HCT116 (cell line): ENCODE measurements at places on chromosomes 12 and 14.
A peak's percentile ranks its signal among the peaks of the same experiment; 100 is the strongest.

DNA sequence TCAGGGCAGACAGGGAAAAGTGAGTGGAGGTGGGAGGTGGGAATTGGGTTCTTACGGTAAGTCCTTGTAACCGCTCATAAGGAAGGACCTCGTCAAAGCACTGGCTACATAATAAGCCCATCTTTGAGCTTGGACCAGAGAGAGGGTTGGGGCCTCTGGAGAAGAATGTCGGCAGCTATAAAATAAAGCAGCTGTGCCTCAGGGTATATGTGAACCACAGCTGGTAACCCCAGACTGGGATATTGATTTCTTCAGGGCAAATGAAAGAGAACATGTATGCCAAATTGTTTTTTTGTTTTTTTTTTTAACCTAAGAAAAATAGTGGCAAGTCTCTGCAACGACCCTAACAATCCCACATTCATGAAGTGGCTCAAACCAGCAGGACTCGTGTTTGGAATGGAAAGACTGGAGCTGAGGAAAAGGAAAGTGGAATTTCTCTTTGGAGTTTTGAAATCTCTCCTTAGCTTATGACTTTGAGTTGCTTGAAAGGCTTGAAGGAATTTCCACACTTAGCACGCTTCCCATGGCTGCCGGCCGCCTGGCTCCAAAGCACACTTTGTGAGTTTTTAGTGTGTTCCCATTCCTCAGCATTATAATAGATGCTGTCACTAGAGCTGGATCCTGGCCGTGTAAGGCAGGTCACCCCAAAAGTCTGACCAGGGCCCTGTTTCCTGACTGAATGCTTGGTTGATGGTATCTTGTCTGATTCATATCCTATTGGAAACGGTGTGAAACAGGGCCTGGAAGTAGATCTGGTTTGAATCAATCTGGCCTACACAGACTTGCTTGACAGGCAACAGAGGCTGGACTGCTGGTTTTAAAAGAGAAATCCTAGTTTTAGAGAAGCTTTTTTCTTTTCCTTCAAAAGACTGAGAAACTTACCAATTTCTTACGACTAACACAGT is 244.7 kb downstream of the MSRB3 start:
- no peak for DNase-seq
- peaks cover 84% of the 10 kb centered on the region for H3K4me1 ChIP-seq
- no peaks in the 10 kb centered on the region for H3K27me3 ChIP-seq
- H3K36me3 ChIP-seq, result peaks cover 29% of the 10 kb centered on the region
- peak overlapping the region; percentile 46 for H3K27ac ChIP-seq

- H3K4me3 ChIP-seq, result no peak overlapping the region
- H3K36me3 ChIP-seq, result no peaks in the 10 kb centered on the region
- H3K27me3 ChIP-seq, result 0 out of 2 replicates have a peak, but pooled peaks cover 4% of the 10 kb centered on the region
- no peak for DNase-seq
These were observed 2.6 kb downstream of the C12orf42 start for GRCh38 chr12:103493199-103493598.

- H3K27me3 ChIP-seq, result no peaks in the 10 kb centered on the region
- H3K4me3 ChIP-seq, result no peak overlapping the region
- DNase-seq, result no peak
- no peaks in the 10 kb centered on the region for H3K36me3 ChIP-seq
- H3K4me1 ChIP-seq, result no peaks in the 10 kb centered on the region
- no peak overlapping the region for H3K27ac ChIP-seq
These were observed 268.7 kb downstream of the ALG10 start for GRCh38 chr12:34291001-34291400.

DNA sequence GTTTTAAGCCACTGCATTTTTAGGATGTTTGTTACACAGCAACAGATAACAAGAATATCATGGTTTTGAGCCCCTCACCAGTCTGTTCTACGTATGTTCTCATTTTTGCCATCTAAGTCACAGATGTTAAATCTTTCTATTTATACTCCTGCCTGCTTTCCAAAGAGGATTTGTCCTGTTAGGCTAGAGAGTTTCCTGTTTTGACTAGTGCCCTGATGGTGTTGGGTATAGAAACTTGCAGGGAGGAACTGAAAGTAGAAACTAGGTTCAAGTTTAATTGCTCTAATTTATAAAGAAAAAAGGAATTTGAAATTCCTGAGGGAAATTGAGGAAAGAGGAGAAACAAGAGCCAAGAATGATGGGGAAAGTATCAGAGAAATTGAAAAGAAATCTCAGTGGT is 74.4 kb upstream of the COCH start:
- H3K27me3 ChIP-seq, result no peaks in the 10 kb centered on the region
- no peaks in the 10 kb centered on the region for H3K36me3 ChIP-seq
- H3K4me1 ChIP-seq, result no peaks in the 10 kb centered on the region
- no peak for DNase-seq

- H3K4me1 ChIP-seq, result no peaks in the 10 kb centered on the region
- H3K36me3 ChIP-seq, result no peaks in the 10 kb centered on the region
- H3K27me3 ChIP-seq, result no peaks in the 10 kb centered on the region
- H3K4me3 ChIP-seq, result no peak overlapping the region
These were observed 10.5 kb upstream of the SRRM4 start for GRCh38 chr12:118970856-118971255.

- H3K27ac ChIP-seq, result no peak overlapping the region
- peaks cover 2% of the 10 kb centered on the region for H3K4me1 ChIP-seq
- H3K27me3 ChIP-seq, result no peaks in the 10 kb centered on the region
- H3K4me3 ChIP-seq, result no peak overlapping the region
These were observed 26.4 kb downstream of the ARG2 start for GRCh38 chr14:67646131-67646530.

- no peaks in the 10 kb centered on the region for H3K4me1 ChIP-seq
- no peaks in the 10 kb centered on the region for H3K36me3 ChIP-seq
- no peak for DNase-seq
- no peak overlapping the region for H3K27ac ChIP-seq
- H3K27me3 ChIP-seq, result peaks cover 6% of the 10 kb centered on the region
These were observed 50.0 kb downstream of the ADGRD1 start for GRCh38 chr12:131003716-131004045.

GRCh38 chr12:97211416-97211930 is 251.1 kb upstream of the RMST start:
- H3K27me3 ChIP-seq, result no peaks in the 10 kb centered on the region
- no peaks in the 10 kb centered on the region for H3K4me1 ChIP-seq
- no peak overlapping the region for H3K27ac ChIP-seq

GRCh38 chr14:68741839-68742470 is 50.9 kb downstream of the ZFP36L1 start:
- DNase-seq, result no peak
- no peak overlapping the region for H3K4me3 ChIP-seq
- H3K36me3 ChIP-seq, result no peaks in the 10 kb centered on the region
- no peak overlapping the region for H3K27ac ChIP-seq

DNA sequence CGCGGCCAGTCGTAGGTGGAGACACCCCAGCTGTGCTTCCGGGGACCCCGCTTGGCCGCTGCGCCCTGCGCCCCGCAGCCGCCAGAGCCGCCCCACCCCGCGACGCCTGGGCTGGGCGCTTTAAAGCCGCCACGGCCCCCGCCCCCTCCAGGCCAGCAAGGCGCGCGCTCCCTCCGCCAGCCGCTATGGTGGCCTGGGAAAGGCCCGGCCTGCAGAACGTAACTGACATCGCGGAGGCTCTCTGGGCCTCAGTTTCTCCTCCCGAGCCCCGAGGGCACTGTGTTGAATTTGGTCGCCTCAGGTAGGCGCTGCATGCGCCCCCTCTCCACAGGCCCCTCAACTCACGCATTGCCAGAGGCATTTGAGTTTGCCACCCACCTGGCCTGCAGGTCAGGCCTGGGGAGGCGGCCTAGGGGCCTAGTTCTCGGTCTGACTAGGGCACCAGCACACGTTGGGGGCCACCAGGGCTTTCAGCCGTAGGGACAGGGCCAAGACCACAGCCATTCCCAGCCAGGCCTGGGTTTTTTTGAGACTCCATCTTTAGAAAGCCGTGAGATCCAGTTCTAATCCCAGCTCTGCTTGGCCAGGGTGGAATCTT is at the start of gene NGB:
TSS of gene NGB (minus strand) at position 94 of the 598 bp plus-strand sequence. CDS start 269 bp downstream, outside the sequence.
- no peak within 1 kb of the TSS for H3K27ac ChIP-seq
- H3K36me3 ChIP-seq, result no peaks in the 10 kb centered on the region
- DNase-seq, result no peak
- H3K4me1 ChIP-seq, result no peaks in the 10 kb centered on the region

GRCh38 chr14:61418746-61419145 is 97.4 kb downstream of the PRKCH start:
- H3K4me1 ChIP-seq, result peaks cover 17% of the 10 kb centered on the region
- no peak overlapping the region for H3K27ac ChIP-seq
- no peaks in the 10 kb centered on the region for H3K27me3 ChIP-seq
- no peaks in the 10 kb centered on the region for H3K36me3 ChIP-seq

DNA sequence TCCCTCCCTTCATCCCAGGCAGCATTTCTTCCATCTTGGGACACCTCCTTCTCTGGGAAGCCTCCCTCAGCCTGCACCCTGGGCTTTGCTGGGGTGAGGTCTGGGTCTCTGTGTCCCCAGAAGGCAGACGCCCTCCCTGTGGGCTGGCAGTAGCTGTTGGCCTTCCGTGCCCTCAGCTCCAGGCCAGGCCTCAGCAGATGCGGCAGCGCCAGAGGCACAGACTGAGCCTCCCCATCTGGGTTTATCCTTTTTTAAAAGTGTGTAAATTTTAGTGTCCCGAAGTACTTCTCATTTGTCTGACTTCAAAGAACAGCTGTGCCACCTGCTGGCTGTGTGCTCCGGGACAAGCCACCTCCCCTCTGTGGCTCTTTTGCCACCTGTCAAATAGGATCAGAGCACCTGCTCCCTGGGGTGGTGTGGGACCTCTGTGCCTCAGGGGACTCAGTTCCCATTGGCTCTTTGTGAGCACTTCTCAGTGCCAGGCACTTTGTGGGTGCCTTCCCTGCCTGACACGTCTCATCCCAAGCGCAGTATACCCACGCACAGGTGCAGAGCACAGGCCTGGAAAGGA is 11.1 kb downstream of the EXOC3L4 start:
- no peaks in the 10 kb centered on the region for H3K27me3 ChIP-seq
- no peak overlapping the region for H3K4me3 ChIP-seq
- H3K4me1 ChIP-seq, result peaks cover 53% of the 10 kb centered on the region
- DNase-seq, result no peak

DNA sequence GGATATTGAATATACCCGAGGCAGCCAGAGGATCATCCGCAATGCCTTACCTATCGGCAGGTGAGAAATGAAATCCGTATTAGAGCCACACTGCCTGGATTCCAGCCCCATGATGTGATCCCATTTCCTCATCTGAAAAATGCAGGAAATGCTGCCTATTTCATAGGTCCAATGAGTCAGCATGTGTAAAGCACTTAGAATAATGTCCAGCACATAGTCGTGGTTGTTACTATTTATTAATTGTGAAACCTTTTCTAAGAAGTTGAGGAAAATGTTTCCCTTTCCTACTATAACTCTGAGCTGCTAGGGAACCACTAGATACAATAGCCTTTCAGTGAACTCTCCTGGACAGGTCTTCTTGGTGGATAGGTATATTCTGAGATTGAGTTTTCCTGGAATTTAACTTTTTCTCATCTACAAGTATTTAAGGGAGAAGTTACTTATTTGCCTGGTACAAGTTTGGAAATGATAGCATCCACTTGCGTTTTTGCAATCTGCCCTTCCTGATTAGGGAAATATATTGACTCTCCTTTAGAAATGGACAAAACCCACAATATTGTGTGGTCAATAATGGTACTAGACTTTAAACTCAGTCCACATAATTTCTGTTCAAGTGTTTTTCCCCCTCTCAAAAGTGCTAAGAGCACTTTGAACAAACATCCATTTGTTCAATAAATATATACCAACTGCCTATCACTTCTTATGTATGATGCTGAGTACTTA is 12.2 kb downstream of the POLR3B start:
- DNase-seq, result no peak
- H3K4me1 ChIP-seq, result no peaks in the 10 kb centered on the region
- peaks cover 11% of the 10 kb centered on the region; the same call in 1 of the 2 replicates for H3K36me3 ChIP-seq
- H3K4me3 ChIP-seq, result no peak overlapping the region
- no peak overlapping the region; the same call in 1 of the 2 replicates for H3K27ac ChIP-seq

DNA sequence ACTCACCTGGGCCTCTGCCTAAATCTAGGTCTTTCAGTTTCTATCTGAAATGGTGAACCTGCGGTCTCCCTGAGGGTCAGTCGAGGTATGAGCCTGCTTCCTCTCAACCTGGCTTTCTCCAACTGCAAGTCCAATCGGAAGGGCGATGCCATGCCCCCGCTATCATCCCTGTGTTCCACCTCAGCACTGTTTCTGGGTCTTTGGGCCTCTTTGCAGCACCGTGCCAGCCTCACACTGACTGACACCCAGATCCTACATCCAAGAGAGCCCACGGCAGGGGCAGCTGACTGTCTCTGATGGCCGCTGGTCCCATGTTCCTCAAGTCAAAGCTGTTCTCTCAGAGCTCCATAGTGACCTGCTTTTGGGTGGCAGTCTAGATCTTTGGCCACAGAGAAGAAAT is 120.7 kb downstream of the PAPOLA start:
- H3K27me3 ChIP-seq, result peaks cover 14% of the 10 kb centered on the region; the same call in 1 of the 2 replicates
- H3K4me3 ChIP-seq, result no peak overlapping the region
- H3K27ac ChIP-seq, result no peak overlapping the region
- H3K4me1 ChIP-seq, result no peaks in the 10 kb centered on the region

GRCh38 chr12:127881371-127882140 is 385.4 kb upstream of the TMEM132C start:
- H3K4me1 ChIP-seq, result no peaks in the 10 kb centered on the region
- no peak for DNase-seq
- H3K27ac ChIP-seq, result no peak overlapping the region
- H3K27me3 ChIP-seq, result no peaks in the 10 kb centered on the region
- no peaks in the 10 kb centered on the region for H3K36me3 ChIP-seq

DNA sequence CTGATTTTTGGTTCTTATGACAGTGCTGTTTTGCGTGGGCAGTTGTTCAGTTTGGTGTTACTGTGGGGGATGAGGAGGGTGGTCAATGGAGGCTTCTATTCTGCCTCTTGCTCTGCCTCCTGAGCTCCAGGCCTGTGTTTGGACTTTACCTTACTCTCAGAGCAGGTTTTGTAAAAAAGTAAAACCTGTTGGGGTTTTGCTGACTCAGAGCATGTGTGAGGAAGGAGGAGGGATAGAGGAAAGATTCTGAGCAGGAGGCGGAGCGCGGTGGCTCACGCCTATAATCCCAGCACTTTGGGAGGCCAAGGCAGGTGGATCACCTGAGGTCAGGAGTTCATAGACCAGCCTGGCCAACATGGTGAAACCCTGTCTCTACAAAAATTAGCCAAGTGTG is 6.7 kb downstream of the A2ML1 start:
- no peak for DNase-seq
- H3K4me1 ChIP-seq, result peaks cover 2% of the 10 kb centered on the region; the same call in 1 of the 2 replicates
- no peak overlapping the region for H3K4me3 ChIP-seq
- no peaks in the 10 kb centered on the region for H3K36me3 ChIP-seq
- no peak overlapping the region for H3K27ac ChIP-seq

GRCh38 chr14:86574051-86574777 is 1044.3 kb downstream of the FLRT2 start:
- H3K27me3 ChIP-seq, result no peaks in the 10 kb centered on the region
- H3K4me3 ChIP-seq, result no peak overlapping the region
- no peak for DNase-seq
- H3K36me3 ChIP-seq, result no peaks in the 10 kb centered on the region

DNA sequence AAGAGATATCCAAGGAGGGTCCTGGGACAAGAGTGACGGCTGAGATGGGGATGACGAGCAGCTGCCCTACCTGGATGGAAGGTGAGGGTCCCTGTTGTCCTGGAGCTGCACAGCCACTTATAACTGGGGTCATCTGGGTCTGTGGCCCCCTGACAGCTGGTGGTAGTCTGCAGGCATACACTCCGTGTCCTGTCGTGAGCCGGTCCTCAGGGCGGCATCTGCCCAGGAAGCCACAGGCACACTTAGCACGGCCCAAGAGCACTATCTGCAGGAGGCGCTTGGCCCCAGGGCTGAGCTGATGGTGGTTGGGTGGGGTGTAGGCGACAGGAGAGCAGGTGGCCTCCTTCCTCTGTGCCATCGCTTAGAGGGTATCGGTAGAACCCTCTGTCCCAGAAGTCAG is 248.1 kb downstream of the CACNA1C start:
- H3K27me3 ChIP-seq, result peaks cover 7% of the 10 kb centered on the region; the same call in 1 of the 2 replicates
- H3K4me3 ChIP-seq, result no peak overlapping the region
- DNase-seq, result no peak
- H3K4me1 ChIP-seq, result no peaks in the 10 kb centered on the region
- no peak overlapping the region for H3K27ac ChIP-seq
- H3K36me3 ChIP-seq, result no peaks in the 10 kb centered on the region
